ENCODE measurements at places on chromosomes 13 and 19.
A peak's percentile ranks its signal among the peaks of the same experiment; 100 is the strongest.

DNA sequence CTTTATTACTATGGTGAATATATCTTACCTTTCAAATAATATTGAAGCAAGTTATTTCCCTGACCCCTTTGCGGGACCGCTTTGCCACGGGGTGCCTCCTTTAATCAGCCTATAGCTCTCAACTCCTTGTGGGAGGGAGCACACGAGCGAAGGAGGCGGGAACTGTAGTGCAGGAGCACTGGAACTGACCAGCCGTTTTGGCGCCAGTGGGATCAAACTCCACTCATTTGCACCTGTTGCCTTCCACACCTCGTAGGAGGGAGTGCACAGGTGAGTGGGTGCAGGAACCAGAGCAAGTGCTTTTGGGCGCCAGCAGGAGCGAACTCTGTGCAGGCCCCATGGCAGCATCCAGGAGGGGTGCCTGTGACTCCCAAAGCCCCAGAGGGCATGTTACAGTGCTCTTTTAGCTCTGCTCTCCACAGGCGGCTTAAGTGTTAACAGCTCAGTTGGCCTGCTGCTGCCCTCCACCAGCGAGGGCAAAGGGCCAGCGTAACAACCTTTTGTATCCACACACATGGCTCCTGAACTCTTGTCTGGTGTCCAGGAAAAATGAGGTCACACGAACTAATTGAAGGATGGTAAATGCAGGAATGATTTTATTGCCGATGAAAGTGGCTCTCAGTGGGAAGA lies 206.9 kb downstream of the GGACT start:
- no peak for DNase-seq

- DNase-seq = no peak
Measured at GRCh38 chr19:31906111-31906871, 439.1 kb upstream of the ZNF507 start.

GRCh38 chr13:24734950-24735349 lies 29.0 kb upstream of the RNF17 start:
- DNase-seq = no peak

DNA sequence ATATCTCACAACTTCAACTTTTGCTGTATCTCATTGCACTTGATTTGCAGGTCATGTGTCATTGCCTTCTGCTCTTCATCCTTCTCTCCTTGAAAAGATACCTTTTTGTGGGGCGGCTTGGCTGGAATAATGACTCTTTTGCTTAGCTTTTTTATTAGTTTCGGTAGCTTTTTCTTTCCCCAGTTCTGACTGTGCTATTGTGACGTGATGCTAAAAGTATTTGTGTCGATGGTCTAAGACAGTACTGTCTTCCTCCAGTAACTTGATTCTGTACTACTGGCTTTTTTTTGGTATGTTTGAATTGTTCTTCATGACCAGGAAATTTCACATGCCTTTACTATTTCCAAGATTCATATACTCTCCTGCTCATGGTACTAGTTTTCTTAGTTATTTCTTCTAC lies 63.1 kb downstream of the SLITRK1 start:
- no peak for DNase-seq

- DNase-seq = no peak
Measured at GRCh38 chr19:2249010-2249866, at the start of gene AMH. Gene AMH (plus strand): TSS chr19:2249323. CDS start chr19:2249333, 10 bp downstream.

GRCh38 chr19:39282021-39282420 lies 13.8 kb downstream of the IFNL2 start:
- DNase-seq = no peak

GRCh38 chr19:48896191-48896720 lies 2.3 kb downstream of the TULP2 start:
- peak; percentile 54 for DNase-seq
